CD4-positive, alpha-beta T cell treated with Interleukin-6 for 4 hours (primary cell): ENCODE measurements at places on chromosomes 5 and 9.

GRCh38 chr5:37859805-37860204 is 20.0 kb upstream of the GDNF start:
- no peak for DNase-seq

DNA sequence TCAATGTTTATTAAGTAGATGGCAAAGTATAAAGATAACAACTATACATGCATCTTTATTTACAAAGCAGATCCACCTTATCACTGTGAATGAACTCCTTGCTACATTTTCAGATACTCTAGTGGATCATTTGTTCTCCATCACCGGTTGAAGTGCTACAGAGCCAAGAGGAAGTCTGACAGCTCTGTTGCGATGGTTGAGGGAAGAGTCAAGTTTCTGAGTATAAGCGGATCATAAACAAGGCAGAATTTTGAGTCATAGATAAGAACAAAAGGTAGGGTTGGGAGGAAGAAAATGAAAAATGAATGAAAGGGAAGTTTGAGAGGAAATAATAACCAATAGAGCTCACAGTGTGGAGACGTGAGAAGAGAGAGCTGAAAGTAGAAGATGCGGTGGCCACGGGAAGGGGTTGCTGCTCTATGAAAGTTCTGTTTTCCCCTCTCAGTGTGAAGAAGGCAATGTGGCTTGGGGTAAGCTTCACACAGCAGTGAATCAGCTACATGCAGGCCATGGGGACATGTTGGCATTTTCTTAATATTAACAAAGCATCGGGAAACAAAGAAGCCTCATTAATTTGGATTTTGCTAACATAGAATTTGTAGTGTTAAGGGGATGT is 30.8 kb upstream of the KCNN2 start:
- no peak for DNase-seq

- no peak for DNase-seq
Observed at GRCh38 chr9:124077915-124078572, 66.5 kb downstream of the LHX2 start.

GRCh38 chr9:83153030-83153429 is 90.1 kb upstream of the RASEF start:
- no peak for DNase-seq

DNA sequence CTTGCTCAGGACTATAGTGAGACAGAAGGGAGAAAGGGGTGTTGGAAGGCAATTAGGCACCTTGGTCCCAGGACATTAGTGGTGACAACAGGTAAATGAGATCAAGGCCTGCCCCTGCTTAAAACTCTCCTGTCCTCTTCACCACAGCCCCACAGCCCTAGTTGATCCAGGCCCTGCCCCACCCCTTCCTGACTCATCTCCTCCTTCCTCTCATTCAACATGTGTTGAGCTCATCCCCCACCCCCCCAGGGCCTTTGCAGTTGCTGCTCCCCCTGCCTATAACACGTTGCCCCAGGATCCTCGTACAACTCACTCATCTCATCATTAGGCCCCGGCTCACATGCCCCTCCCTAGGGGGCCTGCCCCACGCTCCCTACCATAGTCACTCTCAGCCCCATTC is 66.8 kb downstream of the TSPAN17 start:
- DNase-seq: no peak

DNA sequence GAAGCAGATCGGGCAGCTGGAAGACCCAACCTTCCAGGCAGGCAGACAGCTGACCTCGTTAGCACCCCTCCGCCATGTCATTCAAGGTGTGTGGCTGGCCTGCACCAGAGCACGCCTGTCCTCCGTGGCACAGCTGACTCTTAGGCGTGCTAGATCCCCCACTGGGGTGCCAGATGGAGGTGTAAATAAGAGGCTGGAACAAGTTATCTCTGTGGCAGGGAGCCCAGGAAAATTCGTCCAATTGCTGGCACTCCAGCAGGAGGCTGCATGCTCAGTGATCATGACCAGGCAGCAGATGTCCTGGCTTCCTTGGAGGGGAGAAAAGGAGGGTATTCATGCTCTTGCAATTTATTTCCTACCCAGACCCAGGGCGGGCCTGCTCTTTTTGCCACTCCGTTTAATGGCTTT is 7.8 kb upstream of the ALDOB start:
- DNase-seq: no peak

DNA sequence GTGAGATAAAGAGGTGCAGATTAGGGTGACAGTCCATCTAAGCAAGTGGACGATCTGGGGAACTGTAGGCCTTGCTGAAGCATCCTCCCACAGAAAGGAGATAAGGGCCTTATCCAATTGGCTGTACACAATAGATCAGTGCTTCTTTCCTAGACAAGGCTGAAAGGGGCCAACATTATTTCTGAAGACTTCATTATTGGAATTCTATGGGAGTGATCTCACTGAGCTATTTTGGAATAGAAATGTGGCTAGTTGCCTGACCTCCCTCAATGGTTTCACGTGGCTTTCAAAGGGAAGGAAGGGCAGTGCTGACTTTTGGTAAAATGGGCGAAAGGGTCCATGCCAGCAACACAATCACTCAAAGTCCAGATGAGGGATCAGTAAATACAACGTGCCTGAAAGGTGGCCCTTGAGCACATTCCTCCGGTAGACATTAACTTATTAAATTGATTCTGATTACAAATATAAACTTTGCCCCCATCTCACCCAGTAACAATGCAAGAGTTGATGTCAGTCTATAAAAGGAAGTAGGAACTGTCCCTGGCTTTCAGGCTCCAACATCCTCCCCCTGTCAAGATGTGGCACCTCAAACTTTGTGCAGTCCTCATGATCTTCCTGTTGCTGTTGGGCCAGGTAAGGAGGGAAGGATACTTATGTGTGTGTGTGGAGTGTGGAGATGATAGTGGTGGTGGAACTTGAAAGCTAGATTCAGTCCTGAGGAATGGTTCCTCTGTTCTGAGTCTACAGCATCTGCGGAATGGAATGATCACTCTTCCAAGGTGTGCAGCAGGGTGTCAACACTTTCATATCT is at the start of gene LEAP2:
LEAP2 (plus strand) TSS at position 550 of the 811 bp plus-strand sequence; CDS start at position 577, 27 bp downstream.
- DNase-seq: no peak

GRCh38 chr5:138975098-138975847 is 100.1 kb upstream of the LRRTM2 start:
- DNase-seq: no peak
